ENCODE measurements at places on chromosomes 5 and 9. TPM values are rescaled to one million over a fixed set of nuclear protein-coding genes. Genes with fewer than 3 reads are reported as not detected.
A peak's percentile ranks its signal among the peaks of the same experiment; 100 is the strongest.

DNA sequence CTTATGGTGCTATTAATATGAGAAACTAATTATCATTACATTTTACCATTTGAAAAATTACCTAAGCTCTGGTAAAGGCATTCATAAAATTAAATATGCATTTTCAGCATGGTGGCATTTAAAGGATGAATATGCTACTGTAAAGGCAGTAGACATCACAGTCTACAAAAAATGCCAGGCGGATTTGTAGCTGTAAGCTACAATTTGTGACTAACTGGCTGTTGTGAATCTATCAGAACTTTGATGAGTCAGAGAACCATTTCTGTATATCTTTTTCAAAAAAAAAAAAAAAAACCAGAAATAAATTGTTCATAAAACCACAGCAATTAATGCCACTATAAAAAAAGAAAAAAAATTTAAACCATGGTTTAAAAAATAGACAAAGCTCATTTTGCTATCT, 186.3 kb downstream of the NFIB start:
- no peaks in the 10 kb centered on the region for H3K4me1 ChIP-seq
- H3K27me3 ChIP-seq = no peaks in the 10 kb centered on the region
- H3K4me3 ChIP-seq = no peak overlapping the region
- DNase-seq = no peak
- H3K27ac ChIP-seq = no peak overlapping the region

GRCh38 chr5:33423018-33423630, 17.6 kb upstream of the TARS1 start:
- H3K27ac ChIP-seq = no peak overlapping the region
- no peak overlapping the region for H3K4me3 ChIP-seq
- DNase-seq = no peak

DNA sequence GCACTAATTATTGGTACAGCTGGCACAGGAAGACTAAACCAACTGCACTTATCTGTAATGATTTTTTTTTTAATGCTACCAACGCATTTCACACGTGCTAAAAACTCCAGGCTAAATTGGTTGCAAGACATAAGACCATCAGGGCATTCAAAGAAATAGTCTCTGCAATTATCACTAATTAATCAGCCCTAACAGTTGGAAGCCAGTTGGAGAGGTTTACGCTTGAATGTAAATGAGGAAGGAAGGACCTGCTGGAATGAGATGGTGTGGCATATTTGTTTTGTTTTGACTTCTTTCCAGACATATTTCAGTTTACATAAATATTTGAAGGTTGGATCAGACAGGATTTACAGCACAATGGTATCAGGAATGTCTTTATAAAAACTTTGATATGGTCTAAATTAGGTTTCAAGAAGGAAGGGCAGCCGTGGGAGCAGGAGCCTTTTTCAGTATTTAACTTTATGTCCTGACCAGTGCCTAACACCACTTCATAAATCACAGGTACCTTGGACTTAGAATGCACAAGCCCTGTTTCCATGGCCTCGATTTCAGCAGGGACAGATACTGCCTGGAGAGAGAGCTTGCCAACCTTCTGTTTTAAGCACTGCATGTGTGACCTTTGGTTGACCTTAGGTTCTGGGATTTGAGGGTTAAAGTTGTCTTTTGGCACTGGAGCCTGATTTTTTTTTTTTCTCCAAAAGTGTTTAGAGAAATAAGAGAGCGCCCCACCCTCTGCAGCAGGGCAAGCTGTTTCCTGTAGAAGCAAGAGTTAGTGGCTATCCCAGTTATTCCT, 199.8 kb upstream of the MAP3K1 start:
- no peak overlapping the region for H3K4me3 ChIP-seq
- no peak overlapping the region for H3K27ac ChIP-seq
- DNase-seq = no peak
- peaks cover 68% of the 10 kb centered on the region for H3K4me1 ChIP-seq
- no peaks in the 10 kb centered on the region for H3K36me3 ChIP-seq

GRCh38 chr5:128965011-128965637, at the start of gene SLC27A6:
Gene SLC27A6, plus strand, starts transcription at chr5:128965488. Its CDS starts 650 bp downstream, at chr5:128966138.
- no peak within 1 kb of the TSS for H3K4me3 ChIP-seq
- no peaks in the 10 kb centered on the region for H3K4me1 ChIP-seq
- H3K36me3 ChIP-seq = no peaks in the 10 kb centered on the region
- no peak for DNase-seq
- H3K27me3 ChIP-seq = no peaks in the 10 kb centered on the region

- H3K4me3 ChIP-seq = no peak overlapping the region
- H3K27me3 ChIP-seq = no peaks in the 10 kb centered on the region
- no peak for DNase-seq
- H3K36me3 ChIP-seq = no peaks in the 10 kb centered on the region
These were observed 24.2 kb downstream of the POU5F2 start for GRCh38 chr5:93717162-93717561.

GRCh38 chr9:134626571-134627416, 14.8 kb upstream of the COL5A1 start:
- H3K36me3 ChIP-seq = no peaks in the 10 kb centered on the region
- no peaks in the 10 kb centered on the region for H3K4me1 ChIP-seq
- DNase-seq = no peak
- H3K27me3 ChIP-seq = no peaks in the 10 kb centered on the region

GRCh38 chr9:132167192-132167591, 5.3 kb downstream of the NTNG2 start:
- H3K27me3 ChIP-seq = peaks cover 14% of the 10 kb centered on the region
- H3K36me3 ChIP-seq = no peaks in the 10 kb centered on the region
- peaks cover 15% of the 10 kb centered on the region for H3K4me1 ChIP-seq
- H3K4me3 ChIP-seq = no peak overlapping the region

DNA sequence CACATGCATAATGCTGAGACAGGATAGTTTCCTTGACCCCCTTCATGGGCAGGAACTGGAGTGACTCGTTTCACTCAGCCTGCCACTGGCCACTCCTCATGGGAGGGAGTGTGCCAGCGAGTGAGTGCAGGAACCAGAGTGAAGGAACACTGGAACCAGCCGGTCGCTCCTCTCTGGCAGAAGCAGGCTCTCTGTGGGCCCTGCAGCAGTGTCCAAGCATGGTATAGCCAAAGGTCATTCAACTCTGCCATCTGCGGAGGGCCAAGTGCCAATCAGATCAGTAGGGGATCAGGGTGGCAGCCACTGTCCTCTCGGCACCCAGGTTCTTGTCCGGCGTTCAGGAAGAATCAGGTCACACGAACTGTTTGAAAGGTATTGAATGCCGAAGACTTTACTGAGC, 169.3 kb upstream of the PPP1R2B start:
- H3K27me3 ChIP-seq = no peaks in the 10 kb centered on the region
- no peak for DNase-seq
- H3K4me3 ChIP-seq = no peak overlapping the region
- H3K4me1 ChIP-seq = no peaks in the 10 kb centered on the region
- no peak overlapping the region for H3K27ac ChIP-seq
- H3K36me3 ChIP-seq = no peaks in the 10 kb centered on the region

DNA sequence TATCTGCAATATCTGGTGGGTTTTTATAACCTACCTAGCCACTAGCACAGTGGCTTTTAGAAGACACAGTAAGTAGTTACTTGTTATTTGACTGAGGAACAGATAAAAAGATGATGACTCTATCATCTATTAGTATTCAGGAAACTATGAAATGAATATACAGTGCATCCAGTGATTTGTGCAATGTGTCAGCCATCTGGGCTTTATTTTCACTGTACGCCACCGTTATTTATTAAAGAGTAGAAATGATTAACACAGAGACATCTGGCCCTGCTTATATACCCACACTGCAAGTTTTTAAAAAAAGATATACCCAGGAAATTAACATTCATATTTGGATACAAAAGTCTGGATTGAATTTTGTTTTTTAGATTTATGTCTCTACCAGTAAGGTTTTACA, 408.4 kb downstream of the PDE4D start:
- H3K4me1 ChIP-seq = no peaks in the 10 kb centered on the region
- H3K4me3 ChIP-seq = no peak overlapping the region
- DNase-seq = no peak

GRCh38 chr5:21236104-21236503, 1248.1 kb upstream of the CDH18 start:
- H3K27me3 ChIP-seq = no peaks in the 10 kb centered on the region
- no peak for DNase-seq
- H3K36me3 ChIP-seq = no peaks in the 10 kb centered on the region
- H3K27ac ChIP-seq = no peak overlapping the region
- H3K4me1 ChIP-seq = no peaks in the 10 kb centered on the region

- H3K4me3 ChIP-seq = no peak overlapping the region
- H3K27ac ChIP-seq = no peak overlapping the region
- DNase-seq = no peak
- H3K4me1 ChIP-seq = no peaks in the 10 kb centered on the region
These were observed 15.7 kb upstream of the MSX2 start for GRCh38 chr5:174708476-174709207.

- no peaks in the 10 kb centered on the region for H3K4me1 ChIP-seq
- H3K27me3 ChIP-seq = no peaks in the 10 kb centered on the region
- peaks cover 15% of the 10 kb centered on the region for H3K36me3 ChIP-seq
- DNase-seq = no peak
- H3K27ac ChIP-seq = no peak overlapping the region
These were observed 11.9 kb upstream of the LTC4S start for GRCh38 chr5:179781846-179782245.

GRCh38 chr5:56862909-56863308, 46.5 kb upstream of the SETD9 start:
- no peak for DNase-seq
- H3K4me3 ChIP-seq = no peak overlapping the region
- peaks cover 55% of the 10 kb centered on the region for H3K36me3 ChIP-seq

- H3K27me3 ChIP-seq = no peaks in the 10 kb centered on the region
- H3K36me3 ChIP-seq = no peaks in the 10 kb centered on the region
- peak within 1 kb of the TSS; percentile 20 for H3K27ac ChIP-seq
- DNase-seq = peak; percentile 38
- H3K4me3 ChIP-seq = peak within 1 kb of the TSS; percentile 69
These were observed at the start of gene SEPTIN8 for GRCh38 chr5:132777209-132778069. Gene SEPTIN8, minus strand, starts transcription at chr5:132777239. Its CDS starts 102 bp downstream, at chr5:132777137.

DNA sequence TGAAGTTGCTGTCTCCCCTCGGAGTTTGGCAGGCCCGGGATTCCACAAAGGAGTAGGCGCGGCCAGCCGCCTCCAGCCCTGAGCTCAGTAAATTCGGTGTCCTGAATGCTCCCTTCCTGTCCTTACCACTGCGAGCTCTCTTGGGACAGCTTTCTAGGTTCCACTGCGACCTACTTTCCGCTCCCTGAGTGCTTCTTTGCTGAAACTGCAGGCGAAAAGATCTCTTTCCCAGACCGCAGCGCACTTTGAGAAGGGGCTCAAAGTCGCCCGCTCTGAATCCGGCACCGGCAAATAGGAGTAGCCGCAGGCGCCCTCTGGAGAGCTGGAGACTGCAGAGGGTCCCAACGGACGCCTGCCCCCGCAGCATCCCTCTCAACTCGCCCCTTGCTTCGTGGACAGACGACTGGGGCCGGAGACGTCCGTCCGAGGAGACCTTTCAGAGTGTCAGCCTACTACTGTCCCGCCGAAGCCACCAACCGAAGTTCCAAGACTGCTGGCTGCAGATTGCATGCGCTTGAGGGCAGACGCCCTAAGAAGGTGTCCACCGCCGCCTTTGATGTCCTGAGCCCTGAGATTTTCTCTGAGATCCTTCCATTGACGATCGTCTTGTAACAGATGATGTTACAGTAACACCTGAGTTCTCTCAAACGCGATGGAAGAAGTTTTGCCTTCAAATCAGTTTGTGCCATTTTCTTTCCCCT, 96.0 kb downstream of the ANXA2R start:
- H3K27me3 ChIP-seq = no peaks in the 10 kb centered on the region
- H3K27ac ChIP-seq = no peak overlapping the region
- no peak overlapping the region for H3K4me3 ChIP-seq
- DNase-seq = no peak
- H3K36me3 ChIP-seq = no peaks in the 10 kb centered on the region

GRCh38 chr5:5585751-5586341, 163.4 kb downstream of the ICE1 start:
- H3K4me3 ChIP-seq = no peak overlapping the region
- no peaks in the 10 kb centered on the region for H3K4me1 ChIP-seq
- no peak overlapping the region for H3K27ac ChIP-seq
- no peaks in the 10 kb centered on the region for H3K27me3 ChIP-seq

GRCh38 chr9:71490810-71491209, 277.5 kb downstream of the CEMIP2 start:
- H3K36me3 ChIP-seq = no peaks in the 10 kb centered on the region
- no peaks in the 10 kb centered on the region for H3K4me1 ChIP-seq
- no peak for DNase-seq
- H3K27me3 ChIP-seq = no peaks in the 10 kb centered on the region
- no peak overlapping the region for H3K4me3 ChIP-seq

DNA sequence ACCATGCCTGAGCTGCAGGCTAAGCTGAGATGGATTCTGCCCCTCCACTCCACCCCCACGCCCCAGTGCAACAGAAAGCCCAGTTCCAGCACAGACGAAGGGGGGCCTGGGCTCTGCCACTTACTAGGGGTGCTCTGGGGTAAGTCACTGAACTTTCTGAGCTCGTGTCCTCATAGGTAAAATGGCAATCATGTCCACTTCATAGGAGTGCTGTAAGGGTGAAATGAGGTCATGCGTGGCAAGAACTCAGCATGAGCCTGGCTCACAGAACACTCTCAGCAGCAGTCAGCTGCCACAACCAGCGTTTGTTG, 8.4 kb upstream of the PSD2 start:
- H3K27ac ChIP-seq = no peak overlapping the region
- no peaks in the 10 kb centered on the region for H3K36me3 ChIP-seq
- no peaks in the 10 kb centered on the region for H3K27me3 ChIP-seq
- H3K4me1 ChIP-seq = peaks cover 10% of the 10 kb centered on the region
- no peak for DNase-seq
- H3K4me3 ChIP-seq = peak overlapping the region; percentile 87

GRCh38 chr5:17415321-17415758, 82.7 kb upstream of the TAF11L2 start:
- H3K4me1 ChIP-seq = no peaks in the 10 kb centered on the region
- no peak for DNase-seq
- no peaks in the 10 kb centered on the region for H3K27me3 ChIP-seq
- no peak overlapping the region for H3K4me3 ChIP-seq
- H3K36me3 ChIP-seq = no peaks in the 10 kb centered on the region

- no peak overlapping the region for H3K27ac ChIP-seq
- no peak for DNase-seq
- no peaks in the 10 kb centered on the region for H3K36me3 ChIP-seq
These were observed 6.8 kb upstream of the PRUNE2 start for GRCh38 chr9:76912636-76913275.

- no peaks in the 10 kb centered on the region for H3K27me3 ChIP-seq
- H3K4me3 ChIP-seq = no peak overlapping the region
- H3K36me3 ChIP-seq = no peaks in the 10 kb centered on the region
- DNase-seq = no peak
- H3K4me1 ChIP-seq = peaks cover 15% of the 10 kb centered on the region
These were observed 3.1 kb upstream of the IL6ST start for GRCh38 chr5:55997742-55998351.

Gene PAEP
- total RNA-seq = not detected

Gene PDGFRB
- total RNA-seq = not detected

Gene RPL12
- 1,664 TPM for total RNA-seq

Gene CAMK2A
- not detected for total RNA-seq

Gene SHB
- total RNA-seq = 0.81 TPM

Gene SLC34A1
- not detected for total RNA-seq

Gene SHOC1
- total RNA-seq = not detected

Gene FST
- total RNA-seq = 2.3 TPM

Gene ENHO
- not detected for total RNA-seq

Gene LCN9
- total RNA-seq = not detected
